ENCODE measurements at places on chromosomes 11 and 22.

GRCh38 chr11:85247797-85248196, 379.3 kb downstream of the DLG2 start:
- no peak for DNase-seq
- H3K36me3 ChIP-seq: no peaks in the 10 kb centered on the region
- no peak overlapping the region for H3K4me3 ChIP-seq
- H3K27ac ChIP-seq: no peak overlapping the region
- no peaks in the 10 kb centered on the region for H3K27me3 ChIP-seq

DNA sequence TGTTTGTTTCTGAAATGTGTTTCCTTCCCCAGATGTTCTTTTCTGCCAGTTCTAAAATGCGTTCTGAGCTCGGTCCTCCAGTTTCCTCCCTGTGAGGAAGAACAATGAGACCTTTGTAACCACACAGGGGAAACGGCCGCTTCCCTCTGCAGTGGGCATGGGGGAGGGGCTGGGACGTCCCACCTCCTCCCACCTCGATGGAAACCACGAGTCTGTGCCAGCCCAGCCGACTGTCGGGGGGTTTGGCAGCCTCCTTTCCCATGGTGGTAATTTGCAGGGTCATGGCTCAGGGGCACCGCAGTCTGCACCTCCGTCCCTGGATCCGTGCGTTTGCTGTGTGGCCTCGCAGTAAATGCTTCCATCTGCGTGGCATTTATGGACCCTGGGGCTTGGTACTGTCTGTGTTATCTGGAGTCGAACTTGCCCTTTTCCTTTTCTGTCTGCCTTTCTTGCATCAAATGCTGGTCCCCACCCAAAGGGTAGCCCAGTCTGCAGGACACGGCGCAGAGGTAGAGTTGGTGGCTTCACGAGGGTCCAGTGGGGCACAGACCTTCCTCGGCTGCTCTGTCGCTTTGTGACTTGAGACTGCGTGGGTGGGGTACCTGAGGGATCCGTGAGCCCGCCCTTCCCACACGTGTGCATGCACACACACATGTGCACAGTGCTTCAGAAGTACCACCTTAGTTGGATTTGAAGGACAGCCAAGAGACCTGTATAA, 16.1 kb downstream of the LRP5 start:
- no peak for DNase-seq
- H3K4me3 ChIP-seq: no peak overlapping the region
- H3K27me3 ChIP-seq: no peaks in the 10 kb centered on the region
- H3K27ac ChIP-seq: no peak overlapping the region
- H3K36me3 ChIP-seq: no peaks in the 10 kb centered on the region

DNA sequence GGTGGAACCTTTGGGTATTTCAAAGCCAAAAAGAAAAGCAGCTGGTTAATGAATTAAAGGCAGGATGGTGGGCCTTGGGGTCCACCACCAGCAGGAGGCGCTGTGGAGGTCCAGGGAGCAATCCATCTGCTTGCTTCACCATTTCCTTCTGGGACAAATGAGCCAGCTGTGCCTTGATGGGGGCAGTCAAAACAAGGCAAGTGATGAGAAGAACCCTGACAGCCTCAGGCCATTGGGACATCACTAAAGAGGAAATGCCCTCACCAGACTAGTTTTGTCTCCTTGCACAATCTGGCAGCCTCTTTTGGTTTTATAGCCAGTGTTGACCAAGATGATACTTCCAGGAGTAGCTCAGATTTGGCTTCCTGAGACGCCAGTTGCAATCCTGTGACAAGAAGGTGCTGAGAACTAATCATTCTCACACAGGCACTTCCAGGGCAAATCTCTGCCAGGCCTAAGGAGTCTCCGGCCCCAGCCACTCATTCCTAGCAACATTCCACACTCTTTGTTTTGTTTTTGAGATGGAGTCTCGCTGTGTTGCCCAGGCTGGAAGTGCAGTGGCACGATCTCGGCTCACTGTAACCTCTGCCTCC, 38.2 kb upstream of the WEE1 start:
- H3K27me3 ChIP-seq: no peaks in the 10 kb centered on the region
- H3K4me1 ChIP-seq: peaks cover 24% of the 10 kb centered on the region
- no peak for DNase-seq
- H3K4me3 ChIP-seq: no peak overlapping the region

DNA sequence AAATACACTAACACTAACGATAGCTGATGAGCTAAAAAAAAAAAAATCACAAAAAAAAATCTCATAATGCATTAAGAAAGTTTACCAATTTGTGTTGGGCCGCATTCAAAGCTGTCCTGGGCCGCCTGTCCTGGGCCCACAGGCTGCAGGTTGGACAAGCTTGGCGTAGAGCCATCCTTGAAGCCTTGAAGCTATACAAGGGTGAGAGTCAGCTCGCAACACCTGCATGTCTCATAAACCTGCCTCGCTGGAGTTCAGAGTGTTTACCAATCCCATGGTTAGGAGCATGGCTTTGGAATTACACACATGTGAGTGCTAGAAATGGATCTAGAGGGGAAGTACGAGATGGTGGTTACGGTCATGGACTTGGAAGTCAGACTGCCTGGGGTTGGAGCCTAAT, 453.7 kb downstream of the INSC start:
- no peak for DNase-seq
- no peak overlapping the region for H3K27ac ChIP-seq
- no peaks in the 10 kb centered on the region for H3K4me1 ChIP-seq
- no peak overlapping the region for H3K4me3 ChIP-seq
- no peaks in the 10 kb centered on the region for H3K27me3 ChIP-seq

DNA sequence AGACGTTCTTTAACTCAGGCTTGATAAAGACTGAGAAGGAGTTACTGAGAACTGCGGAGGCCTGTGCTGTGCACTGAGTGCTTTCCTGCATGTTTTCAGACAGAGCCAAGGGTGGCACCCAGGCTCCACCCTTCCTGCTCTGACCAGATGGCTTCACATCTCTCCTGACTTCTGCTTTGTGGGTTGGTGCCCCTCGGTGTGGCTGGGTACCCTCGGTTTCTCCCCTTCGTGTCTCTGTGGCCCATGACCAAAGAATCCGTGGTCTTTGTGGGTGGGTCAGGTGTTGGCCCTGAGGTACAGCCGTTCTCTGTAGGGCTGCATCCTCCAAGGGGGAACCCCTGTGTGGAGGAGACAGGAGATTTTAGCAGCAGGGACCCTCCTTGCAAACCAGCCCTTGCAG, 34.3 kb downstream of the GRIK4 start:
- H3K27ac ChIP-seq: no peak overlapping the region
- no peaks in the 10 kb centered on the region for H3K36me3 ChIP-seq
- no peak for DNase-seq
- H3K4me3 ChIP-seq: no peak overlapping the region

DNA sequence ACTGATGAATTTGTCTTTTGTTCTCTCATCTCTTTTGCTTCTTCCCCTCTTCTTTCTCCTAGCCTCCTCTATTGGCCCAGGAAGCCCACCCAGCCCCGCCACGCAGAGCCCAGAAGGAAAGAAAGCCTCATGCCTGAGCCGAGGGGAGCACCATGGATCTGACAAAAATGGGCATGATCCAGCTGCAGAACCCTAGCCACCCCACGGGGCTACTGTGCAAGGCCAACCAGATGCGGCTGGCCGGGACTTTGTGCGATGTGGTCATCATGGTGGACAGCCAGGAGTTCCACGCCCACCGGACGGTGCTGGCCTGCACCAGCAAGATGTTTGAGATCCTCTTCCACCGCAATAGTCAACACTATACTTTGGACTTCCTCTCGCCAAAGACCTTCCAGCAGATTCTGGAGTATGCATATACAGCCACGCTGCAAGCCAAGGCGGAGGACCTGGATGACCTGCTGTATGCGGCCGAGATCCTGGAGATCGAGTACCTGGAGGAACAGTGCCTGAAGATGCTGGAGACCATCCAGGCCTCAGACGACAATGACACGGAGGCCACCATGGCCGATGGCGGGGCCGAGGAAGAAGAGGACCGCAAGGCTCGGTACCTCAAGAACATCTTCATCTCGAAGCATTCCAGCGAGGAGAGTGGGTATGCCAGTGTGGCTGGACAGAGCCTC, 3.8 kb downstream of the ZBTB16 start:
- peaks cover 4% of the 10 kb centered on the region for H3K36me3 ChIP-seq
- H3K27ac ChIP-seq: peak overlapping the region; percentile 96
- peaks cover 74% of the 10 kb centered on the region for H3K4me1 ChIP-seq
- no peak for DNase-seq
- peak overlapping the region; percentile 81 for H3K4me3 ChIP-seq
- no peaks in the 10 kb centered on the region for H3K27me3 ChIP-seq

DNA sequence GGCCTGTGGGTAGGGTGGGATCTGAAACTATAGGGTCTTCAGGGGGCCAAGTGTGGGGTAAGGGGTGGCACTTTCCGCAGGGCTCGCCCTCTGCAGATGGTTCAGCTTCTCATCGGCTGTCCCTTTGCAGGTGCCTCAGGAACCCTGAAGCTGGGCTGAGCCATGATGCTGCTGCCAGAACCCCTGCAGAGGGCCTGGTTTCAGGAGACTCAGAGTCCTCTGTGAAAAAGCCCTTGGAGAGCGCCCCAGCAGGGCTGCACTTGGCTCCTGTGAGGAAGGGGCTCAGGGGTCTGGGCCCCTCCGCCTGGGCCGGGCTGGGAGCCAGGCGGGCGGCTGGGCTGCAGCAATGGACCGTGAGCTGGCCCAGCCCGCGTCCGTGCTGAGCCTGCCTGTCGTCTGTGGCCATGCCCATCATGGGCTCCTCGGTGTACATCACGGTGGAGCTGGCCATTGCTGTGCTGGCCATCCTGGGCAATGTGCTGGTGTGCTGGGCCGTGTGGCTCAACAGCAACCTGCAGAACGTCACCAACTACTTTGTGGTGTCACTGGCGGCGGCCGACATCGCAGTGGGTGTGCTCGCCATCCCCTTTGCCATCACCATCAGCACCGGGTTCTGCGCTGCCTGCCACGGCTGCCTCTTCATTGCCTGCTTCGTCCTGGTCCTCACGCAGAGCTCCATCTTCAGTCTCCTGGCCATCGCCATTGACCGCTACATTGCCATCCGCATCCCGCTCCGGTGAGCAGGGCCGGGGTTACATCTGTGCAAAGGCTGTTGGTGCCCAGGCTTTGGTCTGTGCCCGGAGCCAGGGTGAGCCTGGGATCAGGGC, 5.8 kb downstream of the ADORA2A start:
- no peak for DNase-seq
- H3K4me3 ChIP-seq: no peak overlapping the region
- no peaks in the 10 kb centered on the region for H3K36me3 ChIP-seq
- peak overlapping the region; percentile 45 for H3K27ac ChIP-seq

GRCh38 chr11:95512682-95513081, 276.9 kb downstream of the FAM76B start:
- no peak overlapping the region for H3K4me3 ChIP-seq
- H3K36me3 ChIP-seq: no peaks in the 10 kb centered on the region
- no peaks in the 10 kb centered on the region for H3K27me3 ChIP-seq

- H3K36me3 ChIP-seq: no peaks in the 10 kb centered on the region
- H3K27ac ChIP-seq: peak overlapping the region; percentile 92
Observed at GRCh38 chr22:45538281-45538680, 35.6 kb downstream of the FBLN1 start.

DNA sequence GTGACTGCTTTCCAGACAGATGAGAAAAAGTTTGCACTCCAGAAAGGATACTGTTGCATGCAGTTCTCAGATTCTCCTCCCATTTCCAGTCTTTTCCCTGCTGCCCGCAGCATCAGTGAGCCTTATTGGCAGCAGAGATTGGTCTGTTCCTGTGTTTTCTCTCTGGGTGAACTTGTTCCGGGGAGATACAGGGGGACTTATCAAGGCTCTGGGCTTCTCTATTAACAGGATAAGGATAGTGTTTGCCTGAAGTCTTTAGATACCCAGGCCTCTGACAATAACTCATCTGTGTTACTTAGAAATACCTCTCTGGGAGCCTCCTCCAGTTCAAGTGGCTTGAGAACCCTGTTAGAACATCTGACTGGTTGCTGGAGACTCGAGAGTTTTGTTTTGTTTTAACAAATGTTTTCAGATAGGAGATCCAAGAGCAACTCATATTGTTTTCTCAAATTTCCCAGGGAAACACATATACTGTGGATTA, 154.7 kb downstream of the BLID start:
- H3K4me1 ChIP-seq: no peaks in the 10 kb centered on the region
- H3K4me3 ChIP-seq: no peak overlapping the region
- H3K27me3 ChIP-seq: no peaks in the 10 kb centered on the region
- H3K27ac ChIP-seq: no peak overlapping the region
- DNase-seq: no peak
- no peaks in the 10 kb centered on the region for H3K36me3 ChIP-seq

GRCh38 chr11:18771266-18772035, 20.1 kb downstream of the PTPN5 start:
- H3K27ac ChIP-seq: no peak overlapping the region
- H3K4me3 ChIP-seq: no peak overlapping the region
- no peaks in the 10 kb centered on the region for H3K36me3 ChIP-seq
- DNase-seq: no peak

DNA sequence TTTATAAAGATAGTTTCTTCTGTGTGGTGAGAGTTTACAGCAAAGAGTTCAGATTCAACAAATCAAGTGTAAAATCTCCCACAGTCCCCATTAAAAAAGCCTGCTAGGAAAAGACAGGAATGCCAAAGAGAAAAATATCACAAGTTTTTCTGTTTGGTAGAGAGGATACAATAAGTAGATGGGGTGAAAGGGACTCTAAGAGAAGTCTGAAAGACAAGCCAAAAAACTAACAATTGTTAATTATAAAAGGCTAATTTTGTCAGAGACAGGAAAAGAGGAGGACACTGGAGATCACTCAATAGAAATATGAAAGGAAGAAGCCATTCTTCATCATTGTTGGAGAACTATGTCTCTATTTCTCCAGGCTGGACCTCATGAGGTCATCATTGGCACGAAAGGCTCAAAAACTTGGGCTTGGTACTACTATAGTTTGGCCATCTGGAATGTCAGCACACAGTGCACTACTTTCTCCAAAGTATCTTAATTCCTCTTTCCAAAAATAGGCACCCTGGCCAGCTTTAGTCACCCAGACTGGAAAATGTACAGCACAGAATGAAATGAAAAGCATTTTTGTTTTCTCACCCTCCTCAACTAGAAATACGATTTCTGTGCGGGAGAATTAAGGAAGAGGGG, 531 bp upstream of the SOX6 start:
- no peak overlapping the region for H3K4me3 ChIP-seq
- H3K27ac ChIP-seq: no peak overlapping the region

DNA sequence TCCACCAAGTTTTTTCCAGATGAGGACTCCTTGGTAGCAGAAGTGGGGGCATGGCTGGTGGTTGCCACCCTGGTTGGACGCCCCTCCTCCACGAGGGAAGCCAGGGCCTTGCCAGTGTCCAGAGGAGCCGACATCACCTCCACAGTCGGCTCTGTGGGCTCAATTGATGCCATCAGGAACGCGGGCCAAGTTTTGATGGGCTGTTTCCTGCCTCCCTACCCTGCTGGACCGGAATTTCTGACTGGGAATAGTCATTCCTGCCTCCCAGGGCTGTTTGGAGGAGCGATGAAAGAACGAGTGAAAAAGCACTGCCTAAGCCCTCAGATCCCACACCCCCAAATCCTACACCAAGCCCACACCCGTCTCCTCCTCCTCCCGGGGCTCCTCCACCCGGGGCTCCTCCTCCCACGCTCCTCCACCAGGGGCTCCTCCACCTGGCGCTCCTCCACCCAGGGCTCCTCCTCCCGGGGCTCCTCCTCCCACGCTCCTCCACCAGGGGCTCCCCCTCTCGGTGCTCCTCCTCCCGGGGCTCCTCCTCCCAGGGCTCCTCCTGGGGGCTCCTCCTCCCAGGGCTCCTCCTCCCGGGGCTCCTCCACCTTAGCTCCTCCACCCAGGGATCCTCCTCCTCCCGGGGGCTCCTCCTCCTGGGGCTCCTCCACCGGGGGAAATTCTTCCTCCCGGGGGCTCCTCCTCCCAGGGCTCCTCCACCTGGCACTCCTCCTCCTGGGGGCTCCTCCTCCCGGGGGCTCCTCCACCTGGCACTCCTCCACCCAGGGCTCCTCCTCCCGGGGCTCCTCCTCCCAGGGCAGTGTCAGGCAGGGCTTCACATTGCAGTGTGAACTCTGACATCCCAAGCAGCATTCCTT, 10.0 kb upstream of the PRR5 start:
- H3K4me3 ChIP-seq: no peak overlapping the region
- H3K27me3 ChIP-seq: no peaks in the 10 kb centered on the region
- peaks cover 6% of the 10 kb centered on the region for H3K4me1 ChIP-seq
- no peak overlapping the region for H3K27ac ChIP-seq
- no peaks in the 10 kb centered on the region for H3K36me3 ChIP-seq

Data from vagina (tissue), 2 donors.